Camera-type eye (tissue), 1 donor: ENCODE measurements at places on chromosomes 5 and 9. TPM values are rescaled to one million over a fixed set of nuclear protein-coding genes. Genes with fewer than 3 reads are reported as not detected.

MCC gene
- total RNA-seq: 127 TPM

FOXD4L6 gene
- total RNA-seq: not detected

OR13D1 gene
- total RNA-seq: not detected

ANXA2R gene
- total RNA-seq: 1.8 TPM

FAXDC2 gene
- total RNA-seq: 23.8 TPM

LCN12 gene
- 2.9 TPM for total RNA-seq

PCDHGA7 gene
- 11.2 TPM for total RNA-seq

TLX3 gene
- total RNA-seq: not detected

ACOT12 gene
- not detected for total RNA-seq

SPARC gene
- 2,277 TPM for total RNA-seq

LRRC26 gene
- total RNA-seq: 1.7 TPM

LCN15 gene
- not detected for total RNA-seq

CD274 gene
- 1.4 TPM for total RNA-seq

STC2 gene
- 48.9 TPM for total RNA-seq

TTC33 gene
- 63.1 TPM for total RNA-seq

ACO1 gene
- total RNA-seq: 27.5 TPM

AQP3 gene
- 43.3 TPM for total RNA-seq

TUSC1 gene
- total RNA-seq: 15.2 TPM

BHMT gene
- 9.3 TPM for total RNA-seq

RANBP3L gene
- 2.0 TPM for total RNA-seq

SHISAL2B gene
- total RNA-seq: not detected

ALDH1A1 gene
- 131 TPM for total RNA-seq

SLC6A18 gene
- total RNA-seq: not detected

INSL6 gene
- total RNA-seq: not detected

MEIKIN gene
- 0.55 TPM for total RNA-seq

CRHBP gene
- 3.2 TPM for total RNA-seq

C7 gene
- total RNA-seq: 7.5 TPM

CAMK4 gene
- 28.8 TPM for total RNA-seq

ORM2 gene
- total RNA-seq: not detected

CYSTM1 gene
- 6.2 TPM for total RNA-seq

OR2S2 gene
- not detected for total RNA-seq

SMIM33 gene
- total RNA-seq: not detected
